Esophagus squamous epithelium (tissue), 5 donors: ENCODE measurements at places on chromosomes 3 and 15.

GRCh38 chr3:172454180-172454579, 5.9 kb upstream of the GHSR start:
- no peak for DNase-seq

DNA sequence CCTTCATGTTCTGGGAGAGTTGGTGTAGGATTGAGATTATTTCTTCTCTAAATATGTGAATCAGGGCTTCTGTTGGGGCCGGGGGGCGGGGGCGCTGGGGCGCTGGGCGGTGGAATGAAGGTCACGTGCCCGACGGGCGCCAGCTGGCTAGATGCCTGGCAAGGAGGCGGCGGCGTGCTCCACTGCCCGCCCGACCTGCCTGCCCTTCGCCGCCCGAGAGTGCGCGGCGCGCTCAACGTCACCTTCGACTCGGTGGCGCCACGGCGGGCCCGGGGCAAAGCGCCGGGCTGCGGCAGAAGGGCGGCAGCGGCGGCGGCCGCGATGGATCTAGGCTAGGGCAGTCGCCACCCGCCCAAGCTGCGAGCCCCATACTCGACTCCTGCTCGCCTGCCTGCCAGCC, 47.0 kb upstream of the LHFPL4 start:
- DNase-seq = no peak

DNA sequence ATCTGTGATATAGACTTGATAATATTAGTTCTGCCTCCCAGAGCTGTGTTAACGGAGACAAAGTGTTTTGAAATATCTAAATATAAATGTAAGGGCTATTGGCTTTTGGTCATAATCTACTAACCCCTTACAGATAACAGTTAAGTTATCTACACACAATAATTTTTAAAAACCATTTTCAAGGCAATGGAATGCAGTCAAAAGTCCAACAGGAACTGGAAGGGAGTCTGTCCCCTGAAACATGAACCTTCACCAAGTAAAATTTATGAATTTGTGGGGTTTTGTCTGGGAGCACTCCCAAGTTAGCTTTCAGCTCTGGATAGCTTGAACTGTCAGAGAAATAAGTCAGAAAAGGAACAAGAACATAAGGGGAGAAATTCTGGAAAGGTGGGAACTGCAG, 312.3 kb upstream of the ICE2 start:
- DNase-seq = no peak

- DNase-seq = no peak
Observed at GRCh38 chr3:143031327-143031726, 30.0 kb downstream of the U2SURP start.

GRCh38 chr15:34292621-34293020, 45.0 kb downstream of the SLC12A6 start:
- no peak for DNase-seq
